NCI-H1930 (cell line): ENCODE measurements at places on chromosomes 16 and 17.

GRCh38 chr16:64278196-64278595 lies 843.7 kb downstream of the CDH11 start:
- DNase-seq, result no peak

DNA sequence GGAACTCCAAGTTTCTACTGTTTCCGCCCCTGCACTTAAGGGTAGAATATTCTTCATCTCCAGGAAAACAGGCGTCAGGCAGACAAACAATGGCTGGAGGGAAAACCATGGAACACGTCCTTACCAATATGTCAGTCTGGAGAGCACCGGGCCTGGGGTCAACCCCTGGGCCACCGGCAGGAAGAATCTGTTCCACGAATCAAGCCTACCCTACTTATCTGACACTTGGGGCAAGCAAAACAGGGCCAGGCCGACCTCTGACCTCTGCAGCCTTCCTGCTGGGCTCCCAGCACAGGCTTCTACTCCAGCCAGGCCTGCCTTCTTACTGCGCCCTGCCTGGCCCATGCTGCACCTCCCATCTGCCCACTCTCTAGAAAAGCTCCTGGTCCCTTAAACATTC lies 10.1 kb downstream of the VAC14 start:
- no peak for DNase-seq

DNA sequence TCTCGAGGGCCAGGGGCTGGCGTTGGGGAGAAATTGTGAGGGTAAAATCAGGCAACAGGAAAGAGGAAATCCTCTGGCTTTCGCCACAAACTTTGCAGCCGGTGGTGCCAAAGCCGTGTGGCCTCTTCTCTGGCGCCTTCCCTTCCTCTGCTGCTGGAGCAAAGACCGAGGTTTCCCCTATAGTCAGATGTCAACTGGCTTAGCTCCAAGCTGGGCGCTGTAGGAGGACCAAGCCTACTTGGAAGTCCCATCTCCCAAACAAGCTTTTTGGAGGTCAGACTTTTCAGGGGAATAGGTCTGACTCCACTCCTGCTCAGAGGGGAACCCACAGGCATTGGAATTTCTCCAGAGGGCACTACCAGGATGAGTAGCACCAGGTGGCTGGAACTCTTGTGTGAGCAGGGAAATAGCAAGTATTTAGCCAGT lies 5.0 kb downstream of the IGFBP4 start:
- DNase-seq, result no peak

- DNase-seq, result no peak
These were observed 85.5 kb downstream of the NPIPB11 start for GRCh38 chr16:29321000-29321393.

- DNase-seq, result no peak
These were observed 36.4 kb downstream of the RHBDL3 start for GRCh38 chr17:32302037-32302436.
